ENCODE measurements at places on chromosomes 12 and 14. TPM values are rescaled to one million over a fixed set of nuclear protein-coding genes. Genes with fewer than 3 reads are reported as not detected.

DNA sequence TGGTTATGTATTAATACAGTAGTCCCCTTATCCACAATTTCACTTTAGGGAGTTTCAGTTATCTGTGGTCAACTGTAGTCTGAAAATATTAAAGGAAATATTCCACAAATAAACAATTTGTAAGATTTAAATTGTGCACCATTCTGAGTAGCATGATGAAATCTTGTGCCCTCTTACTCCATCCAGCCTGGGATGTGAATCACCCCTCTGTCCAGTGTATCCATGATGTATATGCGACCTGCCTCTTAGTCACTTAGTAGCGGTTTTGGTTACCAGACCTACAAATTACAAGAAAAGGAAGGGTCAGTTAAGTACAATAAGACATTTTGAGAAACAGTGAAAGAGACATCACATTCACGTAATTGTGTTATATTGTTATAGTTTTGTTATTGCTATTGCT lies 39.9 kb upstream of the MDGA2 start:
- H3K27ac ChIP-seq: no peak overlapping the region
- H3K27me3 ChIP-seq: no peaks in the 10 kb centered on the region
- H3K4me1 ChIP-seq: no peaks in the 10 kb centered on the region
- no peak for DNase-seq
- H3K4me3 ChIP-seq: no peak overlapping the region

GRCh38 chr12:104630230-104630670 lies 173.5 kb downstream of the CHST11 start:
- H3K4me1 ChIP-seq: no peaks in the 10 kb centered on the region
- H3K27me3 ChIP-seq: no peaks in the 10 kb centered on the region
- no peaks in the 10 kb centered on the region for H3K36me3 ChIP-seq
- no peak overlapping the region for H3K4me3 ChIP-seq
- DNase-seq: no peak

Gene KMT2D
- 67.9 TPM for total RNA-seq

- peaks cover under 1% of the 10 kb centered on the region for H3K4me1 ChIP-seq
- no peaks in the 10 kb centered on the region for H3K27me3 ChIP-seq
- H3K36me3 ChIP-seq: no peaks in the 10 kb centered on the region
- H3K27ac ChIP-seq: no peak overlapping the region
- H3K4me3 ChIP-seq: no peak overlapping the region
Observed at GRCh38 chr14:23327947-23328744, 6.9 kb downstream of the PABPN1 start.
